ENCODE measurements at places on chromosomes 5 and 9.

GRCh38 chr9:112145886-112146285 is 29.2 kb downstream of the SUSD1 start:
- DNase-seq: no peak

GRCh38 chr5:147809830-147810666 is 21.4 kb downstream of the SPINK1 start:
- DNase-seq: no peak

- no peak for DNase-seq
Observed at GRCh38 chr9:110047232-110047954, 160.6 kb downstream of the C9orf152 start.

DNA sequence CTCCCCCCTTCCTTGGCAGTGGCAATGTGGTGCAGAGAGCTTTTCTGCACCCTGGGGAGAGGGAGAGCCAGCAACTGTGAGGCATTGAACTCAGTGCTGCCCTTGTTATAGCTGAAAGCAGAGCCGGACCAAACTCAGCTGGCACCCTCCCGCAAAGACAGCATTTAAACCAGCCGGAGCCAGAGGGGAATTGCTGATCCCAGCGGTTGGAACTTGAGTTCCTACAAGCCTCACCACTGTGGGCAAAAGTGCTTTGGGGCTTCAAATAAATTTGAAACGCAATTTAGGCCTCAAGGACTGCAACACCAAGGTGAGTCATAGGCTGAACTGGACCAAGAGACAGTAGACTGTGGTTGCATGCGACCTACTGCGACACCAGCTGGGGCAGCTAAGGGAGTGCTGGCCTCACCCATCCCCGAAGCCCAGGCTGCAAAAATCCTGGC is 207.6 kb upstream of the CDKN2B start:
- DNase-seq: no peak

DNA sequence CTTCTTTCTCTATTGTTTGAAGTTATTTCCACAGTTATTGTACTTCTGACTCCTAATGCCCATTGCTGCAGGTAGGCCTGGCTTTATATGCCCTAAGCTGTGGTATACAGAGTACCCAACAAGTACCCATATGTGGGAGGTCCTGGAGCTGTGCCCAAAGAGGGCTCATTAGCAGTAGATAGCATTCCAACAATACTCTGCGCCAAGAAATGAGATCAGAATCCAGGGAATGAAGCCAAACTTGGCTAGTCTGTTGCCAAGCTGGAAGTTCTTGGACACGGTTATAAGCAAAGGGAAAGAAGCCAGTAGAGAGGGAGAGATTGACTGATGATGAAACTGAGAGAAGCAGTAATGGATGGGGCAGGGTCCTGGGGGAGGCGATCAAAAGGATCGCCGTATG is 29.7 kb upstream of the FAM169A start:
- DNase-seq: no peak

DNA sequence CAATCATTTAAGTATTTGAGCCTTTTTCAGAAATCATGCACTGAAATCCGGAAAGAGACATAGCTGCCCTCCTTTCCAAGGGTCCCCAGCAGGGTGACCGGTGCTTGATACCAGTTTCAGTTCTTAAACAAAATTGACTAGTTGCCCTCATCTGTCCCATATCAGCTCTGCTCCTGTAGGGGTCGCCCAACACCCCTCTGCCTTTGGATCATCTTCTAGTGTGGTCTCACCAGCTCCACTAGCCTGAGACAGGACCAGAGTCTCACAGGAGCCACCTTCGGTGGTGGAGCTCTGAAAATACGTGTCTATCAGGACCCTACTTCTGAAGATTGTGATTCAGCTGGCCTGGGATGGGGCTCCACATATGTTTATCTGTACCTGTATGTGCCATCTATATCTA is 428.2 kb downstream of the ENC1 start:
- no peak for DNase-seq

- no peak for DNase-seq
Observed at GRCh38 chr9:111678293-111678692, 16.9 kb downstream of the GNG10 start.

DNA sequence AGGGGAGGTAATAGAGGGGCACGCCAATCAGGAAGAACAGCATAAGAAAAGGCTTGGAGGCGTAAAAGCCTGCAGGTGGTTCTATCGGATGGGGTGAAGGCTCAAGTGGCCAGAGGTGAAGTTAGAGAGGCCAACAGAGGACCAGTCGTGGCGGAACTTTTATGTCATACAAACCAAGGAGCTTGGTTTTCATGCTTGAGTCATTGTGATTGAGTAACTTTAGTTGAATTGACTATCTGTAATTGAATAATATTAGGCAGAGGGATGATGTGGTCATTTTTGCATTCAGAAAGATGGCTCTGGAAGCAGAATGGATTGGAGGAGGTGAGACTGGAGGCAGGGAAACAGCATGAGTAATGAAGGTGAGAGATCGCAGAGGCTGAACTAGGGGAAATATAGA is 7.2 kb upstream of the SPINK4 start:
- no peak for DNase-seq

All from stimulated activated CD8-positive, alpha-beta memory T cell treated with anti-CD3 and anti-CD28 coated beads, Interleukin-15, amount 100 ng/mL, for 24 hours (primary cell).